ENCODE measurements at places on chromosomes 4 and X.

GRCh38 chr4:122806981-122807679 is 19.5 kb upstream of the FGF2 start:
- DNase-seq: no peak

GRCh38 chr4:80069108-80069836 is 3.8 kb downstream of the ANTXR2 start:
- DNase-seq: no peak

GRCh38 chr4:61772126-61772525 is 572.0 kb downstream of the ADGRL3 start:
- no peak for DNase-seq

- no peak for DNase-seq
Observed at GRCh38 chr4:5524446-5525299, 183.7 kb downstream of the EVC2 start.

DNA sequence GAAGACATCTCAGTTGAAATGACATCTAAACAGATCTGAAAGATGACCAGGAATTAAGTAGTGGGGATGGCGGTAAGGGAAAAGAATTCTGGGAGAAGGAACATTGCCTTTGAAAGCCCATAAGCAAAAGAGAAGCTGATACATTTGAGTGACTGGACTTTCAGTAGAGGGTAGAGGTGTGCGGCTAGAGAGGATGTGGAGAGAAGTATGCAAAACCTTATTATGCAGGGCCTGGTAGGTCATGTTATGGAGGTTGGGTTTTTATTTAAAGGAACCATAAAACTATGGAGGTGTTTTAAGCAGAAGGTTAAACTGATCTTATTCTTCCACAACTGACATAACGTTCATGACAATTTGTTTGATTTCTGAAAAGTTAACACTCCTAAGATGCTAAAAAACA is 36.3 kb downstream of the RPS6KA3 start:
- no peak for DNase-seq

GRCh38 chr4:100609810-100610209 is 92.0 kb upstream of the EMCN start:
- DNase-seq: no peak

DNA sequence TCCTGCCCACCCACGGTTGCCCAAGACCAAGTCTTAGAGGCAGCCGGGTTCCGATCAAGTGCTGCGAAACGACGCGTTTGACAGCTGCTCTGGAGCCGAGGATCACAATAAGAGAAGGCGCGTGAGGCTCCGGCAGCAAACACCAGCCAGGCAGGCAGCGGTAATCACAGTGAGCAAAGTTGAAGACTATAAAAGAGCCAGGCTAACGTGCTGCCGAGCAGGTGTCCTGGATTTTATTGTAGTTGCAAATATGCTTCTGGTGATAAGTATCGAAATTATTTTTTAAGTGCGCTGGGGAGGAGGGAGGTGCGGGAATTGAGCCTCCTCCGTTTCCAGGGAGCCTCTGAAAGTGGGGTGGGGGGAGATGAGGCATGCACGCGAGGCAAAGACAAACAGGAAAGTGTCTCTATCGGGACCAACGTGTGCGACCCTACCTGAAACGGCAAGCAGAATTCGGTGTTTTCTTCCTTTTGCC is 590 bp downstream of the GABRA2 start:
- no peak for DNase-seq

GRCh38 chr4:129364747-129365452 is 268.9 kb downstream of the C4orf33 start:
- no peak for DNase-seq

DNA sequence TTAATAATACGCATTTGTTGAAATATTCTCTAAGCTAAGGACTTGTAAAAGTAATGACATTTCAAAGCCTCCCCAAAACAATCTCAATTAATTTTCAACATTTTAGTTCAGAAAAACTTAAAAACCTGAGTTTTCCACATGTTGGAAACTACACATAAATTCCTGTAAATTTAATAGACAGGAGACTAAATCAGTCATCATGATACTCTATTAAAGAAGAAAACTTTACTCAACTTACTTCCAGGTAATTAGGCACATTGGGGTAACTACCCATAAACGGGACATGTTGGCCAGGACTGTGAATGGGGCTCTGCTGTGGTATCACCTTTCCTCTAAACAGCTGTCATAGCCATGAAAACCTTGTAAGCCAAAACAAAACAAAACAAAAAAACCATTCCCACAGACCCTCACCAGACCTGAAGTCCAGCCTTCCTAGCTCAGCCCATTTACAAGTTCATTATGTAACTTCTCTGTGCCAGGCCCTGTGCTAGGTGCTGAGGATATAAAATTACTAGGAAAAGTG is 96.4 kb upstream of the SMIM10 start:
- DNase-seq: no peak

All from effector CD4-positive, alpha-beta T cell (primary cell).